Large intestine (tissue), 12 donors: ENCODE measurements at places on chromosomes 1 and 21. TPM values are rescaled to one million over a fixed set of nuclear protein-coding genes. Genes with fewer than 3 reads are reported as not detected.

The ELF3 gene
- polyA plus RNA-seq: 594 TPM

The CLCNKA gene
- polyA plus RNA-seq: 0.18 TPM

The KRTAP20-3 gene
- polyA plus RNA-seq: not detected

The CREG1 gene
- polyA plus RNA-seq: 156 TPM

The IPO13 gene
- 26.1 TPM for polyA plus RNA-seq

The KCNA3 gene
- polyA plus RNA-seq: 0.37 TPM

GRCh38 chr21:43321111-43321510 is 105.8 kb downstream of the SIK1 start:
- DNase-seq: peak; percentile 82

DNA sequence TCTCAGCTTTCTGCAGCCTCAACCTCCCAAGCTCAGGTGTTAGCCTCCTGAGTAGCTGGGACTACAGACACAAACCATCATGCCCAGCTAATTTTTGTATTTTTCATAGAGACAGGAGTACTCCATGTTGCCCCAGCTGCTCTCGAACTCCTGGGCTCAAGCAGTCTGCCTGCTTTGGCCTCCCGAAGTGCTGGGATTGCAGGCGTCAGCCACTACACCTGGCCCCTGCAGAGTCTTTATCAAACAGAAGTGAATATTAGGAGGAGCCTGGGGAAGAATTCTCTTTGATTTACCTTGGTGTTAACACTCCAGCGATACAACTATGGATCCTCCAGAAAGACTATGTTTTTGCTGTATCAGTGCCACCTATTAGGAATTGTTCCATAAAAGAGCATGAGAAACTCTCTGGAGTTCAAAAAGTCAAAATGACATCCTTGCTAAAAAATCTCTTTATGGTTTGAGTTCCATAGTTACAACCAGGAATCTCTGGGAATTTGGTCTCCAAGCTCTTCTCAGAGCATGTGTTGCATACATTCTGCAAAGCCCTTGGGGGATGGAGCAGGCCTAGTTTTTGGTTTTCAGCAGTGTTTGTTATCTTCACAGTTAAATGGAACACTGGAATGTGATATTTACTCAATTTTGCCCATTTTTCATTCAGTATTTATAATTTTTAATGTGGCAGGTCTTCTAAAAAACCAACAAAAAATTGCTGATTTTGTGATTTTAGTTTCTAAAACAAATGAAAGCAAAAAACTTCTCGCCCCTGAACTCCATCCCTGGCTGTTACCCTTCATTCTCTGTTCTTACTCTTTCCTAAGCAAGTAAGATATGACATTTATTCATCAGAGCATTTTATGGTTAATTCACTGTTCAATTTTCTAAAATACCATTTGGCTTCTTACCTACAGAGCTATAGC is 77.3 kb downstream of the OLFML2B start:
- no peak for DNase-seq

- DNase-seq: no peak
Measured at GRCh38 chr1:227654858-227655752, 80.0 kb downstream of the JMJD4 start.

GRCh38 chr1:186987769-186988168 is 159.0 kb downstream of the PLA2G4A start:
- no peak for DNase-seq

- no peak for DNase-seq
Measured at GRCh38 chr1:157976888-157977287, 16.6 kb upstream of the KIRREL1 start.

- DNase-seq: peak; percentile 90
Measured at GRCh38 chr1:26862781-26863684, at the start of gene SFN. TSS of gene SFN (plus strand) at chr1:26863149. CDS start at chr1:26863213, 64 bp downstream.

DNA sequence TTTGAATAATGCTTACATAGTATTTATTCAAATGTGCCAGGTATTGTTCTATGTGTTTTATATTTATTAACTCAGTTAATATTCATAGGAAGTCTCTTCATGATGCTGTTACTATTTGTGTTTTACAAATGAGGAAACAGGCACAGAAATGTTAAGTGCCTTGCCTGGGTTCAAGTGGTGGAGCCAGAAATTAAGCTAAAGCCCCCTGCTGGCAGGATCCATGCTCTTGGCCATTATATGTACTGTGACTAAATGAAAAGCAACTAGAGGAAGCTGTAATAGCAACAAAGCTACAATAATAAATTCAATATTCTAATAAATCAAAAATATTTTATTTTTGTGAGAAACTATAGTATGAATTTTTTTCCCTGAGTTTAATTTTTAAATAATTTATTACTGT is 30.0 kb downstream of the IARS2 start:
- DNase-seq: no peak

- no peak for DNase-seq
Measured at GRCh38 chr1:9820521-9820920, 3.2 kb downstream of the CLSTN1 start.

DNA sequence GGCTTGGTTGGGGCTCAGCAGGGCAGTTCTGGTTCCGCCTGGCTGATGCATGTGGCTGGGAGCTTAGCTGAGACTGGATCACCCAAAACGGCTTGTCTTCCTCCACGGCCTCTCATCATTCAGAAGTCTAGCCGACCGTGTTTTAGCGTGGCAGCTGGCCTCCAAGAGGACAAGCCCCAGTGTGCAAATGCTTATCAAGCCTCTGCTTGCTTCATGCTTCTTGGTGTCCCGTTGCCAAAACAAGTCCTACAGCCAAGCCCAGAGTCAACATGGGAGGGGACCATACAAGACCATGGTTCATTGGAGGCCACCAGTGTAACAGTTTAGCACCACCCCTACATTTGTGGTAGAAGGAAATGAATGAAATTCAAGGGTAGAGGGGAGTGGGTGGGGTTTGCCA is 10.5 kb upstream of the KDF1 start:
- peak; percentile 26 for DNase-seq

DNA sequence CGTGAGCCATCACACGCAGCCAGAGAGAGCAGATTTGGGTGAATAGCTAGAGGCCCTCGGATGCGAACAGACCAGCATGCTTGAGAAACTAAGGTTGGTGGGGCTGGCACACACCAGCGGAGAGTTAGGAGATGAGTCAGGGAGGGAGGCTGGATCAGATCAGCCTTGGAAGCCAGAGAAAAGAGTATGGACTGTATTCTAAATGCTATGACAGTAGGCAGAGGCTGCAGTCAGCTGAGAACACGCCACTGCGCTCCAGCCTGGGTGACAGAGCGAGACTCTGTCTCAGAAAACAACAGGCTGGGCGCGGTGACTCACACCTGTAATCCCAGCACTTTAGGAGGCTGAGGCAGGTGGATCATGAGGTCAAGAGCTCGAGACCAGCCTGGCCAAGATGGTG is 4.0 kb upstream of the PLEKHM2 start:
- DNase-seq: no peak

DNA sequence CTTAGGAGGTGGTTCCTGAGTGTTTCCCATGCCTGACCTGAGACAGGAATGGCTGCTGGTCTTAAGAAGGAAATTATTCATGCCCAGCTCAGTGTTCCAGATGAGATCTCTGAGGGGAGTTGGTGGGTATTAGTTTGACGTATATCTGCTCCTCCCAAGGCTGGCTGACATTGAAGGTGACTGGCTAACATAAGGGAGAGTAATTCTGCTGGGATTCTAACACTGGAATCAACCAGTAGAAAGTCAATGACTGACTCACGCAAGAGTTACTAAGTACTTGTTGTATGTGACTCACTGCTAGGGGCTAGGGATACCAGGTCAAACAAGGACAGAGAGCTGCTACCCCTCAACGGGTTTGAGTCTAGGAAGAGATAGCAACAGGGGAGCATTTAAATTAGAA is 177.3 kb downstream of the CACNA1E start:
- no peak for DNase-seq

- peak; percentile 49 for DNase-seq
Measured at GRCh38 chr1:26164036-26164860, 4.5 kb downstream of the C1orf232 start.

GRCh38 chr1:31881688-31882000 is 56.5 kb downstream of the PTP4A2 start:
- peak; percentile 77 for DNase-seq

- DNase-seq: no peak
Measured at GRCh38 chr21:37711286-37711829, 204.9 kb downstream of the KCNJ6 start.

GRCh38 chr1:9842073-9842711 is 18.4 kb upstream of the CLSTN1 start:
- DNase-seq: peak; percentile 8

DNA sequence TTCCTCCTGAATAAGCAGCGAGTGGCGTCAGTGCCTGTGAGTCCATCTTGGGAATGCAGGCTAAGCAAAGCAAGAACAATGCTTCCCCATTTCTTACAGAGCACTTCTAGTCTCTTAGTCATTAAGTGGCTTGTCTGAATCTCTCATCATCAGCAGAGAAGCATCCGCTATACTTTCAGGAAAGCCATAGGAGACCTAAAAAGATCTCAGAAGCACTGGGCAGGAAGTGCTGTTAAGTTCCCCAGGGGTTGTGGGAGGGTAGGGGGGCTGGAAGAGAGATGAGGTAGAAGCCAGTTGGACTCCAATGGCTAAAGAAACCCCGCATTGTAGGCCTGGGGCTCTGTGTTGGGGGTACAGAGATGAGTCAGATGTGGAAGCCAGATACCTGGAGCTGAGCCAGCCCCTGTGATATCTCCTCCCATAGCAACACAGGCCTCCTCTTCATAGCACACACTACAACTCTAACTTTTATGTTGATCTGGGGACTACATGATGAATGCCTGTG is 44.9 kb downstream of the SYT6 start:
- peak; percentile 24 for DNase-seq

GRCh38 chr1:70220517-70221237 is 503 bp upstream of the SRSF11 start:
- DNase-seq: no peak

- DNase-seq: no peak
Measured at GRCh38 chr1:43319766-43320165, 17.9 kb upstream of the MPL start.

GRCh38 chr1:85464497-85465098 is 361 bp downstream of the DDAH1 start:
- DNase-seq: peak; percentile 68

- DNase-seq: no peak
Measured at GRCh38 chr1:93675931-93676330, 5.7 kb downstream of the BCAR3 start.

GRCh38 chr1:220873868-220874655 is 5.2 kb upstream of the HLX start:
- DNase-seq: peak; percentile 31

DNA sequence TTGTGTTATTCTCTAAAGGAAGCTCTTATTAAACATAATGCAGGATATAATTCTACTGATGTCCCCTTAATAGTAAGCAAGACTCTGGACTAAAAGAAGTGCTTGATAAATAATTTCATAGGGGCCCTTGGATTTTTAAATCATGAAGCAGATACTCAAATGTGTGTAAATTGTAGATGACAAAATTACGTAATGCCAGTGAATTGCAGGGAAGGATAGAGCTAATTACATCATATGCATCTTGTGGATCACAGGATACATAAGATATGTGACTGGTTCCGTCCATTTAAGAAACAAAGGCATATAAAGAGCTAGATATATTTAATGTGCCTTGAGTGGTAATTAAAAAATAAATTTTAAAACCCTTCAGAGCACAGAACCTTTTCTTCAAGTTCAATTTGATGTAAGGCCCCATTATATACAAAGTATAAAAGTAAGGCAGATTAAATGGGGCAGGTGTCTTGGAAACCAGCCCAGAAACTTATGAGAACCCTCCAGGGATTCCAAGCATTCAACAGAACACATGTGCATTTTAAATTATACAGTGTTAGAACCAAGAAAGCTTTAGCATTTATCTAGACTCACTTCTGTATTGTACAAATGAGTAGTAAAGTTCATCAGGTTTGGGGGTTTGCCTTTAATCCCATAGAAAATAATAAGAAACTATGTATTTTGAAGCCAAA is 190.4 kb downstream of the NCAM2 start:
- no peak for DNase-seq

DNA sequence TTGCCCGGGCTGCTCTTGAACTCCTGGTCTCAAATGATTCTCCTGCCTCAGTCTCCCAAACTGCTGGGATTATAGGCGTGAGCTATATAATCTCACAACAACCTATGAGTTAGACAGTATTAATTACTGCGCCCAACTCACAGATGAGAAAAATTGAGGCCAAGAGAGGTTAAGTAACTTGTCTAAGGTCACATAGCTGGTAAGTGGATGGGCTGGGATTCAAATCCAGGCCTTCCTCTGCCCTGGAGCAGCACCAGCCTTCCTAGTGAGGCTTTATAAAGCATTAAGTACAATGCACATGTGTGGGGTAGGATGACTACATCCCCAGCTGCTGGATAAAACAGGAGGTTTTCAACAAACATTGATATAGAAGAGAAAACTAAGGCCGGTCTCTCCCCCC is 15.1 kb downstream of the E2F2 start:
- DNase-seq: no peak

DNA sequence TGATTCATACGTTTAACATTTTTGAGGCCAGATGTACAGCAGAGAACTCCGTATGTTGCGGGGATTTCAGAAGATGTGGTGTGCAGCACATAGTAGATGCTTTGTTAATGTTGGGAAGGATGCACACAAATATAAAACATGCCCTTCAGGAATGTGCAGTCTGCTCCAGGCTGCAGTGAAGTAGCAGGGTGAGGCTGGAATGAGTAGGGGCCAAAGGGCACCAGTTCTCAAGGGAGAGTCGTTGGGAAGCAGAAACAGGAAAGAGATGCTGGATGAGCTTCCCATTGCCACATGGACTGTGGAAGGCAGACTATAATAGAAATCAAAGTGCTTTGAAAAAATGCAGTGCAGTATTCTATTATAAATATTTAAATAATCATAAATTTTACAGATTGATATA is 126.9 kb downstream of the NOS1AP start:
- DNase-seq: peak; percentile 71

DNA sequence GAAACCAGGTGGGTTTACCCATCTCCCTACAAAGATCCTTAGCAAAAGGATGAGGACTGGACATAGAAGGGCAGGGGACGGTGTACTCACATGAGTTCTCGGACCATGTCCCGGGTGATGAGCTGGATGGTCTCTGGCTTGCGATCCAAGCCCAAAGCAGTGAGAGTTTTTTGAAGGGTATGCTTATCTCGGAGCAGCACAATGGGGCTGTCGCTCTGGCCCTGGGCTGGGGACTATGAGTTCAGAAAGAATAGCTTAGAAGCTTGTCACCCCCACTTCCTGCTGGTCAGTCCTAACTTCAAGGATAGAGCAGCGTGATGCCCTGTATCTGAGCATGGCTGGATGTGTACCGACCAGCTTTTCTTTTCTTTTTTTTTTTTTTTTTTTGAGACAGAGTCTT is 9.6 kb downstream of the CFAP45 start:
- DNase-seq: no peak

GRCh38 chr1:227828786-227829185 is 13.3 kb downstream of the PRSS38 start:
- DNase-seq: no peak

DNA sequence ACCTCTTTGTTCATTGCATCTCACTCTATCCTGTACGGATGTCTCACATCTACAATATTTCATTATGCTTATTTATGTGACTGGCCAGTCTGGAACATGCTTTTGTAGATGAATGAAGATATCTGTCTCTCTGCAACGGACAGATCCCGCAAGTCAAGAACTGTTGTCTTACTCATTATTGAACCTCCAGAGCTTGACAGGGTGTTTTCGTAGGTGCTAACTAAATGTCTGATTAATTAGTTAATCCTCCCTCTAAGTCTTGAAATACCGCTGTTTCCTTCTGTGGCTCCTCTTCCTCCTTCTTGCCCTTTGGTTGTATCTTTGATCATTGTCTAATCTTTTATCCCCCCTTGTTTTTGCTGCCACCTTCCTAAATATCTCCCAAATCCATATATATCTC is 3.2 kb upstream of the C1orf162 start:
- no peak for DNase-seq
